ENCODE measurements at places on chromosomes 7 and 10.

- DNase-seq, result no peak
These were observed 160.6 kb downstream of the ADARB2 start for GRCh38 chr10:1576467-1577372.

GRCh38 chr7:148433521-148434180, 156.9 kb upstream of the C7orf33 start:
- DNase-seq, result no peak

DNA sequence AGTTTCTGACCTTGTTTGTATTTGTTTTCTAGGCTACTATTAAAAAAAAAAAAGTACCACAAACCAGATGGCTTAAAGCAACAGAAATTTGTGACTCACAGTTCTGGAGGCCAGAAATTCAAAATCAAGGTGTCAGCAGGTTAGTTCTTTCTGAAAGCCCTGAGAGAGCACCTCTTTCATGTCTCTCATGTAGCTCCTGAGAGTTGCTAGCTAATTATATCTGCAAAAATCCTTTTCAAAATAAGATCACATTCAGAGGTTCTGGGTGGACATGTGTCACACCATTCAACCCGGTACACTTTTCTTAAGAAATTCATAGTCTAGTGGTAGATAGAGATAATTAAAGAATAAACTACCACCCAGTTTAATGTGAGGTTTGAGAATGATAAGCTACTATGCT, 888.6 kb downstream of the GRID1 start:
- no peak for DNase-seq

GRCh38 chr10:48277093-48277492, 2.6 kb upstream of the FRMPD2 start:
- no peak for DNase-seq

DNA sequence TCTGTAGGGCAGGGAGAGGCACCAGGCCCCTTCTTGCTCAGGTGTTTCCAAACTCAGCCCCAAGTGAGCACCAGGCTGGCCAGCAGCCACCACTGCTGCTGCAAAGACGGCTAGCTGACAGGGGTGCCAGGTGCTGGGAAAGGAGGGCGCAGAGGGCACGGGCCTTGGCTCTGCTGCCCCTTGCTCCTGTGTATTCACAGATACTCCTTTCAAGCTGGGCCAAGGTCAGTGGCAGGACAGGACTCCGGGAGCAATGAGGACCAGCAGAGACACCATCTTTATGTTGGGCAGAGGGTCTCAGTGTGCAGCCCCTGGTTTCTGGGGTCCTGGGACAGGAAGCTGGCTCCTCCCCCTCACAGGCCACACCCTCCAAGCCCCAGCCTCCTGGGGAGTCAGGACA, 110.1 kb downstream of the SMURF1 start:
- no peak for DNase-seq

- DNase-seq, result no peak
These were observed 11.8 kb downstream of the CCSER2 start for GRCh38 chr10:84340187-84340586.

GRCh38 chr7:109864230-109864629, 1226.7 kb upstream of the LRRN3 start:
- no peak for DNase-seq

DNA sequence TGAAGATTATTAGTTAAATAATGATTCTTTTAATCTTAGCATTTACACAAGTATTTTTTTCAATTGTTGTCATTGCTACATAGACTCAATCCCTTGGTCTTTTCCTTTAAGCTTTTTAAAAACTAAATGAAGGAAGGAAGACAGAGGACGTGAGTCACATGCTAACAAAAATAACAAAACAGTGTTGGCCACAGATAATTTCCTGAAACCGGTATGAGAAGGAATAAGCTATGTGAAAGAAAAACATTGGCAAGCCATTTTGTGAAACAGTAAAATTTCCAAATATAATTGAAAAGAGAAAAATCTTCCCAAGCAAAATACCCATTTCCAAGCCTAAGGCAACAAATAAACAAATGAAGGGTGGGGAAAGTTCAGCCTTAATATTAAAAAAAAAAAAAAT, 223.0 kb downstream of the AHR start:
- no peak for DNase-seq

- DNase-seq, result no peak
These were observed 21.1 kb upstream of the UNCX start for GRCh38 chr7:1211611-1212010.

All from C1 segment of cervical spinal cord (tissue), 14 donors.